CD4-positive, alpha-beta T cell (primary cell): ENCODE measurements at places on chromosomes 13 and 19.

- DNase-seq: no peak
These were observed 469.4 kb downstream of the FOXO1 start for GRCh38 chr13:40197049-40197448.

- DNase-seq: peak; percentile 65
These were observed 706 bp downstream of the P2RY11 start for GRCh38 chr19:10112037-10112761.

DNA sequence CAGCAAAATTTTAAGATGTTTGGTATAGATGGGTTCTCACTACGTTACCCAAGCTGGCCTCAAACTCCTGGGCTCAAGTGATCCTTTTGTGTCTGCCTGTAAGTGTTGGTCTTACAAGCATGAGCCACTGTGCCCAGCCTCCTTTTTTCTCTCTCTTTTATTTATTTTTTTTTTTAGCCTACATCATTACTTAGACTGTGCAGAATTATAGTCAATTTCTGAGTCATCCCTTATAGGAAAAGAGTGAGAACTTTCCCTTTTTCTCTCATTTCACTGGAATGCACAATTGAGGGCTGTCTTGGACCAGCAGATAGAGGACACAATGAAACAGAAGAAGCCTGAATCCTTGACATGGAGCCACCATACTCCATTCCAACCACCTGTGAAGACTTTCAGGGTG, 13.3 kb downstream of the TSKS start:
- no peak for DNase-seq

GRCh38 chr19:33339016-33339984, 34.2 kb upstream of the CEBPG start:
- no peak for DNase-seq

GRCh38 chr13:29507356-29507755, 88.1 kb downstream of the SLC7A1 start:
- no peak for DNase-seq

GRCh38 chr13:79528759-79529191, 47.8 kb downstream of the NDFIP2 start:
- DNase-seq: no peak

- DNase-seq: no peak
These were observed 21.9 kb upstream of the RFC3 start for GRCh38 chr13:33796095-33796494.

GRCh38 chr13:73902296-73902695, 231.9 kb downstream of the KLF12 start:
- no peak for DNase-seq

GRCh38 chr13:88651531-88651930, 980.4 kb downstream of the SLITRK5 start:
- DNase-seq: no peak

DNA sequence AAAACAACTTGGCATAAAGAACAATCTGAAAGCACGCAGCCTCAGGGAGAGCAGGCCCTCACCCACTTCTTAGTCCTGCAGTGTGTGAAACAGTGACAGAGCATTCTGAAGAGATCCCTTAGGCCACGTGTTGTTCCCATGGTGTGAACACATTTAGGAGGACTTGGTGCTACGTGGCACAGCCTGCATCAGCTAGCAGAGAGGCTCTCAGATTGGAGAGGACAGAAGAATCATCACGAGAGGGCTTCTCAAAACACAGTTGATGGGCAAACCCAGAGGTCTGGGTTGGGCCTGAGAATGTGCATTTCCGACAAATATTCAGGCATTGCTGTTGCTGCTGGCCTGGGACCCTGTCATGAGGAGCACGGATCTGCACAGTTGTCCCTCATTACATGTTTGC, 26.1 kb upstream of the TFDP1 start:
- no peak for DNase-seq

DNA sequence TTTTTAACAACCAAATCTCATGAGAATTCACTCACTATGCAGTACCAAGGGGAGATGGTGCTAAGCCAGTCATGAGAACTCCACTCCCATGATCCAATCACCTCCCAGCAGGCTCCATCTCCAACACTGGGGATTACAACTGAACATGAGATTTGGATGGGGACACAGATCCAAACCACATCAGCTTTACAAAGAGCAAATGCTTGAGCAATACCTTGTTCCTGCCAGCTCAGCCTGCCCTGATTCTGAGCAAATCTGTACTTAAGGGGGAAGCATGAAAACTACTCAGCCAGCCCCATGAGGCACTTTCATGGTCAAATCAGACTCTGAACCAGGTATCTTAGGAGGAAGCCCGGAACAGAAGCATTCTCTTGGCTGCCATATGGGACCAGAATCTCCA, 259.9 kb downstream of the TBC1D4 start:
- DNase-seq: no peak

GRCh38 chr19:2032296-2032941, 16.9 kb upstream of the BTBD2 start:
- no peak for DNase-seq

GRCh38 chr19:16368385-16369305, 44.0 kb downstream of the KLF2 start:
- peak; percentile 82 for DNase-seq

- no peak for DNase-seq
These were observed 122.5 kb upstream of the SPACA7 start for GRCh38 chr13:112253631-112254030.

DNA sequence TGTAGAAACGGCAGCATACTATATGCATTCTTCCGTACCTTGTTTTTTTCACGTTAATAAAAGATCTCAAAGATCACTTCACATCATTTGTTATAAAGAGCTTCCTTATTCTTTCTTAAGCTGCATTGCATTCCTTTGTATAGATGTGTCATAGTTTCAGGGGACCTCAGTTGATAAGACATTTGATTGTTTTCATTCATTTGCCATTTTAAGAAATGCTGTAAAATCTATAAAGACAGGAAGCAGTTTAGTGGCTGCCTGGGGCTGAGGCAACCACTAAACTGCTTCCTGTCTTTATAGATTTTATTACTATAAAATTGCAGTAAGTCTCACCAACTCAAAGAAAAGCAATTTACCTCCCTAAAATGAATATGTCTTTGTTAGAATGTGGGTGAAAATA, 59.4 kb downstream of the ZDHHC20 start:
- DNase-seq: no peak

DNA sequence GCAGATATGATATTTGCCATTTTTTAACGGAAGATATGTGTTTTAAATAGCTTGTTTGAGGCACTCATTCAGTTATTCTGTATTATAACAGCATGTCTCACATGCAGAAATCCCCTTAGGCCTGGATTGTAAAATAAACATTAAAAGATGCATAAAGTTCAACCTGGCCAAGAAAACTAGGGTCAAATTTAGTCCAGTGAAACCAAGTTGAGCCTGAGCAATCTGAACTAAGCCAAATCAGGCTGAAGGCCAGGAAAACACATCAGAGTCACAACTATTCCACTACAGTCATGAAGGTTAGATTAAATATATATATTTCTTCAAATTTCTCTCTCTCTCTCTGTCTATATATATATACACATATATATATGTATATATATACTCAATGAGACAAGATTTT, 504.8 kb downstream of the SLITRK1 start:
- no peak for DNase-seq

DNA sequence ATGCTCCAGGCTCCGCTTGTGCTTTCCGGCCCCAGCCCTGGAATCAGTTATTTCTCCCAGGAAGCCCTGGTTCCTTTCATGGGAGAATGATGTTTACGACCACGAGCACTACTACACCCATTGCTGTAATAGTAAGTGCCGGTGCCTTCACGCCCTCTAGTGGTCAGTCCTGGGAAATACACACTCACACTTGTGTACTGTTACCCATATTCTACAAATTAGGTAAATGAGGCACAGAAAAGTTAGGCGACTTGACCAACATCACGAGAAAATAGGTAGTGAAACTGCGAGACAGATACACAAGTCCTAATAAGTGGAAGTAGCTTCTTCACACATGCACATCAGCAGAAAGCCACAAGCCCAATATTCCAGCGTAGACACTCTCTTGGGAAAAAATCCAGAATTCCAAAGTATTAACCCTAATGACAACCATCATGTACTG, 21.7 kb downstream of the CEACAM21 start:
- peak; percentile 80 for DNase-seq

- no peak for DNase-seq
These were observed 124.7 kb downstream of the RBM26 start for GRCh38 chr13:79281339-79281747.

DNA sequence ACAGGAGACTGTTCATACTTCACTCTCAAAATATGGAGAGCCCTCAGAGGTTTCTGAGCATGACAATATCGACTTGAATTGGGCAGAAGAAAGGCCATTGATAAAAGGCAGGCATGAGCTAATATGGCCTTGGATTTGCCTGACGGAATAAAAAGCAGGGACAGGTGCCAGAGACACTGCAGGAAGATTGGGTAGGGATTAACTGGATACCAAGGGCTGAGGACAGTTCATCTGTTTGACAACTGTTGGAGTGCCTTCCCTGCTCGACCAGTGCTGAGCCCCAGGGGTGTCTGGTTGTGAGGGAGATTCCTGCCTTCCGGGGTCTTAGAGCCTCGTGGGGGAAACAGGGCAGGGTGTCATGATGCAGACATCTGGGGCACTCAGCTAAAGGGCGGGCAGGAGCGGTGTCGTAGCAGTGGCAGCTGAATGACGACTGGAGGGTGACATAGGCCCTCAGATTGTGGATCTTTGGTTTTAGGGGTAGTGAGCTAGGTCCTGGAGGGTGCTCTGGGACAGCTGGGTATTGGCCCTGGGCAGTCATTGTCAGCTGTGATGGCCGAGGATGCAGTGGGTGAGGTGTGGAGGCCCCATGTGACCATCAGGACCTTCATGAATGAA, 12.3 kb downstream of the GATAD2A start:
- DNase-seq: no peak

DNA sequence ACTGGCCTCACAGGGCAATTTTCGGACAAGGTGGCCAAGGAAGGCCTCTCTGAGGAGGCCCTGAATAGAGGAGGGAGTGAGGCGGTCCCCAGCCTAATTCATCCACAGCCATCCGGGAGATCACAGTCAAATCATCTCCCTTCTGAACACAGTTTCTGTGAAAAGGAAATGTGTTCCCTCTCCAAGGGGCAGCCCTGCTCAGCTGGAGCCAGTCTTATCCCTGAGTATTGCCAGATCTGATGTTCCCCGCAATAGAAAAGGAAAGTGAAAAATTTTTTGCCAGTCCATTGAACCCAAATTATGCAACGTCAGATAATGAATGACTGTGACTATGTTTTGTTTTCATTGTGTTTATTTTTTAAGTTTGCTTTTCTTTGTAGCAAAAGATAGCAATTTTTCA, 125.9 kb downstream of the SIPA1L3 start:
- DNase-seq: no peak

- no peak for DNase-seq
These were observed 74.2 kb downstream of the RASA3 start for GRCh38 chr13:114058051-114058867.

DNA sequence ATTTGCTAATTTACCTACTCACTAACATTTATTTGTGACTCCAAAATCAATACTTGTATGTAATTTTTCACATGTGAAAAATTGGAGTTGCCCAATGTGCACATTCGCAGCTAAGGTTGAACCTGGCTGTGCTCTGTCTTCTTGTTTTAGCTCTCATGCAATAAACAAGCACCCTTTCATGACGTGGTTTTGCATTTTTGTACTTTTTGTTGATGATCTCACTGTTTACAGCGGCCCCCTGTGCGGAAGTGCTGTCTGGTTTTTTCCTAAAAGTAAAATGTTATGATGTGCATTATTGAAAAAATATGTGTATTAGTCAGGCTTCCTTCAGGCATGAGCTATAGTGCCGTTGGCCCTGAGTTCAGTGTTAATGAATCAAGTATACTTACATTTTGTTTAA, 18.1 kb downstream of the DGKH start:
- DNase-seq: no peak

- DNase-seq: peak; percentile 52
These were observed 25.9 kb downstream of the GRIN2D start for GRCh38 chr19:48419158-48419920.

DNA sequence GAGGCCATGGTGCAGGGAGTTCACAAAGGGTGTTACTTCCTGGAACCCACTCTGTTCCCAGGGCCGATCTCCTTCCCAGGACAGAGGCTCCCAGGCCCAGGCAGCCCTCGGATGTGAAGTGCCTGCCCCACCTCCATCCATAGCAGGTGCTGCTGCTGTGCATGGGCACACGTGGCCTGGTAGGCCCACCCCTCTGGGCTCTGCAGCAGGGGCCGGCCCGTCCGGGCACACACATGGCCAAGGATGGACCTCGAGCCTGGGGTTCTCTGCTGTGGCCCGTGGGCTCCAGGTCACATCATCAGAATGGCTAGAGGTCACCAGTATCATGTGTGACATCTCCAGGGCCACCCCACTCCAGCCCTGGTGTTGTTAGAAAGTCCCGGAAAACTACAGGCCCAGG, 71.8 kb downstream of the GADD45B start:
- DNase-seq: no peak

DNA sequence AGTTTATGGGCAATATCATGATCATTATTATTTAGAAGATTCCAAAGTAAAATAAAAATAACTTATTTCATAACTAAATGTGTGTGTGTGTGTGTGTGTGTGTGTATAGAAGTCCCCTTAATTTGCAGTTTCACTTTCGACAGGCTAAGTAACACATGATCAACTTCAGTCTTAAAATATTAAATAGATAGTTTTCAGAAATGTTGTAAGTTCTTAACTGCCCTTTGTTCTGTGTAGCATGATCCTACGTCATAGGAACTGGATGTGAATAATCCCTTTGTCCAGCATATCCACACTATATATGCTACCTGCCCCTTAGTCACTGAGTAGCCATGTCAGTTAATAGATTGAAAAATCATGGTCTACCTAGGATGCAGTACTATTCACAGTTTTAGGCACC, 1863.5 kb upstream of the PCDH20 start:
- no peak for DNase-seq

- no peak for DNase-seq
These were observed 8.9 kb downstream of the DHX34 start for GRCh38 chr19:47357788-47358680.

GRCh38 chr13:103161476-103161875, 95.3 kb upstream of the SLC10A2 start:
- no peak for DNase-seq

DNA sequence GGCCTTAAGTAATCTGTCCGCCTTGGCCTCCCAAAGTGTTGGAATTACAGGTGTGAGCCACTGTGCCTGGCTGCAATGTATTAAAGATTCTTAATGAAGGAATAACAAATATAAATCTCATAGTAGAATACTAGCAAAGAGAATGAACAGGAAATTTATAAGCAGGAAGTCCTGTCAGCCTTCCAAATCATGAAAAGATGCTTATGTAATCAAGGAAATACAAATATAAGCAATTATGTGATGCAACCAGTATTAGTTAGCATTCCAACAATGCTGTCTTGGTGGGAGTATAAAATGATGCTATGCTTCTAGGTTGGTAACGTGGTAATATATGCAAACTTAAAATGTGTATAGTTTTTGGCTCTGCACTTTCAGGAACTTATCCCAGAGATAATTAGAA, 133.8 kb downstream of the PDS5B start:
- DNase-seq: no peak

DNA sequence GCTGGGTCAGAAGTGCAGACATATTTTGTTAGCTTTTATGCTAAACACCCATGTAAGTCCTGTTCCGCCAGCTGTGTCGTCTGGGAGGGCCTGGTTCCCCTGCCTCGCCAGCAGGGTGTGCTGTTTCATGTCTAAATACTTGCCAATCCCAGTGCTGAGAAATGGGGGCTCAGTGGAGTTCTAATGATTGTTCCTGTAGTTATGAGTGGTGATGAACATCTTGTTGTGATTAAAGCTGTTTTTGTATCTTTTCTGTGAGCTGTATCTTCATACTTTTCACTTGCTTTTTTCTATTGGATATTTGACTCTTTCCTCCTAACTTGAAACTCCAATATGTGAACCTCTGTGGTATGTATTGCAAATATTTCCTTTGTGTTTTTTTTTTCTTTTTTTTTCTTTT, 32.7 kb downstream of the KDM4B start:
- peak; percentile 21 for DNase-seq

- DNase-seq: peak; percentile 67
These were observed 1.2 kb downstream of the APLP1 start for GRCh38 chr19:35869327-35870123.
